SK-N-MC (cell line): ENCODE measurements at places on chromosomes 4 and X.

- DNase-seq: no peak
Observed at GRCh38 chrX:153499876-153500275, 5.1 kb downstream of the BGN start.

- no peak for DNase-seq
Observed at GRCh38 chrX:31366041-31366440, 294.2 kb upstream of the FTHL17 start.

- no peak for DNase-seq
Observed at GRCh38 chr4:3208826-3209225, 40.1 kb upstream of the MSANTD1 start.

DNA sequence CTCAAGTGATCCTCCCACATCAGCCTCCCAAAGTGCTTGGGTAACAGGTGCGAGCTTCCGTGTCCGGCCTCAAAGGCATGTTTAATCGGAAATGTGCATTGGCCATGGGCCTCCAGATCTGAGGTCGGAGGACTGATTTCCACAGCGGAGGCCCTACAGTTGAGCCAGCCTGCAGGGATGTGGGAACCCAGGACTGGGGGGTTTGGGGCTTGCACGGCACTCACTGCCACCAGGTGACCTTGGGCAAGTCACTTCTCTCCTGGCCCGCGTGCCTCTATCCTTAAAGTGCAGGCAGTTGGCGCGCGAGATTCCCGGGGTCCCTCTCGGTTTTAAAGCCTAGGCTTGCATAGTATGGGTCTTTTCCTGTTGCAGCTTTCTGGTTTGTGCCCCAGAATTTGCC is 18.3 kb upstream of the WFS1 start:
- DNase-seq: no peak

GRCh38 chrX:149829751-149830191 is 48.0 kb downstream of the MAGEA9 start:
- no peak for DNase-seq
